ENCODE measurements at places on chromosomes 5 and 9.

GRCh38 chr5:120988491-120988890, 524.4 kb downstream of the PRR16 start:
- no peak for DNase-seq

DNA sequence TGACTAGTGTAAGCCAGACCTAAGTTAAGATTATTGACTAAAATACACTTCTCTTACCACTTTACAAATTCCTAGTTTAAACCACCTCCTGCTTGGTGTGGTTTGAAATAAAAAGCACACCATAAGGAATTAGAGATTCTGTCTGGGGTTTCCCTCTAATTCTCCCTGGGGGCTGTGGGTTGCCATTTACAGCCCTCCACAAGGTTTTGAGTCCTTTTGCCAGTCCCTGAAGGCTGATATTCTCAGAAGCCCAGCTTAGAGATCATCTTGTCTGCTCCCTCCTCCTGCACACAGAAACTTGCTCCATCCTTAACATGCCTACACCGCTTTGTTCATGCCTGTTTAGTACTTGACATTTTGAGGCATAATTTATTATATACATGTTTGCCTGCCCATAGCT, 7.2 kb upstream of the LMNB1 start:
- DNase-seq, result no peak

DNA sequence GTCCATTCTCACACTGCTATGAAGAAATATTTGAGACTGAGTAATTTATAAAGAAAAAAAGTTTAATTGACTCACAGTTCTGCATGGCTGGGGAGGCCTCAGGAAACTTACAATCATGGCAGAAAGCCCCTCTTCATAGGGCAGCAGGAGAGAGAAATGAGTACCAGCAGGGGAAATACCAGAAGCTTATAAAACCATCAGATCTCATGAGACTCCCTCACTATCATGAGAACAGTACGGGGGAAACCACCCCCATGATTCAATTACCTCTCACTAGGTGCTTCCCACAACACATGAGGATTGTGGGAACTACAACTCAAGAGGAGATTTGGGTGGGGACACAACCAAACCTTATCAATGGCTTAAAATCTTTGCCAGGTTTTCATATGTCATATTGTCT, 20.3 kb upstream of the TENT4A start:
- DNase-seq, result no peak

- no peak for DNase-seq
These were observed 58.0 kb downstream of the DAP start for GRCh38 chr5:10702911-10703491.

DNA sequence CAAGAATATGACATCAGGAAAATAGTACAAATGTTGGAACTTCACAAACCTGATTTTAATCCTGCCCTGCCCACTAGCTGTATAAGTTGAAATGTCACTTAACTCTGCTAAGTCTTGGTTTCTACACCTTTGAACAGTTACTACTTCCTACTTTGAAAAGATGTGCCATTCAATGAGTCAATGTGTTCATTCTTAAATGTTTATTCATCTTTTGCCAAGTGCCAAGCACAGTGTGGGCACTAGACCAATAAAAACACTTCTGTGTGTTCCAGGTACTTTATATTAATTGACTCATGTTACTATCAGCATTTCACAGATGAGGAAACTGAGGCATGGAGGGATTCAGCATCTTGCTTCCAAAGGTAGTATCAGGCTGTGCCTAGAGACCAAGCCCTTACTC, 12.8 kb downstream of the PDCL start:
- no peak for DNase-seq

DNA sequence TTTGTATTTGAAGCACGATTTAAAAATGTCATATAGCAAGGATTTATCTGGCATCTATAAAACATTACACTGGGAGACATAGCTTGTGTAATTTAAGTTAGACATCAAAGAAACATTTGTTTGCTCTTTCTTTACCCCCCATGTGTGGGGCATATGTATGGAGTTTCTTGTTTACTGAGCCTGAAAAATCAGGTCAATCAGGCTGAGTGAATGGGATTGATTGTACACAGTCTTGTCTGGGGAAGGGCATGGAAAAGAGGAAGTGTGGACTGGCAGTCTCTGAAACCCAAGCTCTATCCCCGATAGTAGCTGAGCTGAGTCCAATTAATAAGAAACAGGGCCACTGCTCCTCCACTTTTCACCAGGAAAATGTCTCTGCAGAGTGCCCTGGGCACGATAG, 49.4 kb downstream of the SLC46A2 start:
- no peak for DNase-seq

DNA sequence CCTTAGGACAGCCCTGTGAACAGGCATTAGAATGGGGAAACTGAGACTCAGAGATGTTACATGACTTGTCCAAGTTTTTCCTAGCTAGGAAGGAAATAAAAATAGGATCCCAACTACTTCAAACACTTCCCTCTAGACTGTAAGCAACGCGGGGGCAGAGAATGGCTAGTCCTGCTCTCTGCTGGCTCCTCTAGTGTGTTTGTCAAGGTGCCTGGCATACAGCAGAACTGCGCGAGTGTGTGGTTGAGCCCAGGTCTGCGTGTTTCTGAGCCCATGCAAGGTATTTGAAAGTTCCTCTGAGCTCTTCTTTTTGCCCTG, 152.5 kb downstream of the MACROH2A1 start:
- DNase-seq, result no peak

DNA sequence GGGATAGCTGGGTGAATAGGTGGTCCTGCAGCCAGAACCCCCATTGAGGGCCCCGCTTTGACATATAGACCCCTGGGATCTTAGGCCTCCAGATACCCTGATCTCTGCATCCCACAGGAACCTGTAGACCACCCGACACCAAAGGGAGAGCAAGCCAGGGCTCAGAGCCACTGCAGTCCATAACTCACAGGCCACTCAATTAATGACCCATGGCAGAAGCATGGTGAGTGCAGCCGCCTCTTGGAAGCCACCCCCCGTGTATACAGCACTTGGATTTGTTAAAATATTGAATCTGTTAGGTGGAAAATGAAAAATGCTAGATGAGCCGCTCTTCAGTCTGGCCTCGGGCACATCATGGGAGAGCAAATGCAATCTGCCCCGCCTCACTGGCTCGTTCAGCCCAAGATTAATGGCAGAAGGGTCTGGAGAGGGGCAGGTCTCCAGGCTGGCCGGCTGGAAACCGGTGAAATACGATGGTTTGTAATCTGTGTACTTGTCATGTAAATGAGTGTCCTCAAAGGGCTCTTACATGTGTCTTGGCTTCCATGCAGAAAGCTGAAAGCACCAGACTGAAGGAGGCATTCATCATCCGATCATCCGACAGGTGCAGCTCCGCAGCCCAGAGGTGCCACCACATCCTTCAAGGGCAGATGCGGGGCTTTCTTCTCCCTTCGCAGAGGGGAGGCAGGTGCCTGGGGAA, 111.3 kb downstream of the OLFM1 start:
- no peak for DNase-seq

- no peak for DNase-seq
These were observed 335.3 kb downstream of the KDM4C start for GRCh38 chr9:7093040-7093439.

- no peak for DNase-seq
These were observed 122.7 kb downstream of the ST8SIA4 start for GRCh38 chr5:100780376-100780870.

DNA sequence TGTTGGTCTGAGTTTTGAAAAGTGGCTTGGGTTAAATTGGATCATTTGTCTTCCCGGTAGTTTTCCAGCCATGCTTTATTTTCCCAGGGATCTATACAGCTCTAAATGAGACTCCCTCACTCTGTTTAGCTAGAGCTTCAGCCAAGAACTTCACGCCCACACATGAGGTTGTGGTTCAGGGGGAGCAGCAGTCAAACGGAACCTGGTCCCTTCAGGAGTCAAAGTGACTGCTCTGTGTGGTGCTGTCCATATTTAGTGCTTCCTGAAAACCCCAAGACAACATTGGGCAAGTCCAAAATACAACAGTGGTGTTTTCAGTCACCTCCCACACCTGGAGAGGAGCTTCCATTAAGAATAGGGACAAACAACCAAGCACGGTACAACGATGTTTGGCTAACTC, 90.5 kb downstream of the ANKH start:
- no peak for DNase-seq

GRCh38 chr5:59437176-59437575, 456.4 kb downstream of the PDE4D start:
- no peak for DNase-seq

DNA sequence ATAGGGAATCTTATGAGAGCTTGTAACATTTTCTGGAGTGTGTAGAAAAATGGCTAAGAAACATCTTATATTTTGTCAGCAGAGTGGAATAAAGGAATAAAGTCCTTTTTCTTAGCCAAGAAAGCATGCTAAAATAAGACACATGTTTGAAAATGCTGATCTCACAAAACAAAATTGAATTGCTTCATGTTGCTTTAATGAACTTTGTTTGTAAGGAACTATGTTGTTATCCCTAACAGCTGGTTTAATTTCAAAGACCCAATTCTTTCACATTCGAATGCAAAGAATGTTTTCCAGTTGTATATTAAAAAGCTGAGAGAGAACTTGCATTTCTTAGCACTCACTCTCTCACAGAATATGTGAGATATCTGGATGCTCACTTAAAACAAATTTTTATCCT, 107.6 kb downstream of the MUSK start:
- no peak for DNase-seq

GRCh38 chr5:130529511-130530485, 625.5 kb downstream of the CHSY3 start:
- DNase-seq, result no peak

GRCh38 chr9:21856301-21857094, 54.1 kb downstream of the MTAP start:
- DNase-seq, result no peak

GRCh38 chr5:81554647-81555046, 160.7 kb upstream of the ACOT12 start:
- no peak for DNase-seq

DNA sequence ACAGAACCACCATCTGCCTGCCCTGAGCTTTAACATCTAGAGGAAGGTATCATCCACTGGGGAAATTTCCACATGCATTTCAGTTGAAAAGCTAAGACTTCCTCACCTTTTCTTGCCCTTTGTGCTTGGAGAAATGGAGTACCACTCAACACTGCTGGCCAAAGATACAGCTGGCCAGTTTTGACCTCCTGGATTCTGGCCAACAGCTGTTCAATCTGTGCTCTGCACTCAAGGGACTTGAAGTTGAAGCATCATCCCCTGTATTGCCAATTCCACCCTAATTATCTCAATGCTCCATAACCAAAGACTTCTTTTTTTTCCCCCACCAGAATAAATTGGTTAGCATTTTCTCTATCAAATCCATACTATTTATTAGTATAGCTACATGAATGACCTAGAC, 70.4 kb upstream of the PRDM9 start:
- no peak for DNase-seq

GRCh38 chr9:38437193-38437823, 13.1 kb upstream of the IGFBPL1 start:
- DNase-seq, result peak; percentile 26

DNA sequence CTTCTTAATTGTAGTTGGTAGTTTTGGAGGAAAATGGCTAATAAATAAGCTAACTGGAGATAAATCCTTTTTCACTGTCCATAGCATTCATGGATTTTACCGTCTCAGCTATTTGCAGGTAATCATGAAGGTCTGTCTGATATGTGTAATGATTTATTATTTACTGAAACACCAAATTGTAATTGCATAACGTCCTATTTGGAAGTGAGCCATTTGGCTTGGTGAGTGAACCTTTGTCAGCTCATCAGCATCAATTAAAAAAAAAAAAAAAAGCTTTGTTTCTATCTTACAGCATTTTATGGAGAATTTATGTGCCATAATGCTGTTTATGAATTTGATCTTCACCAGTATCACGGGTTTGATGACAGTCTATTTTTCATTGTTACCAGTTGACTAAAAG, 20.2 kb downstream of the RECK start:
- no peak for DNase-seq

- no peak for DNase-seq
These were observed 33.5 kb downstream of the ALDH1A1 start for GRCh38 chr9:72919246-72919945.

DNA sequence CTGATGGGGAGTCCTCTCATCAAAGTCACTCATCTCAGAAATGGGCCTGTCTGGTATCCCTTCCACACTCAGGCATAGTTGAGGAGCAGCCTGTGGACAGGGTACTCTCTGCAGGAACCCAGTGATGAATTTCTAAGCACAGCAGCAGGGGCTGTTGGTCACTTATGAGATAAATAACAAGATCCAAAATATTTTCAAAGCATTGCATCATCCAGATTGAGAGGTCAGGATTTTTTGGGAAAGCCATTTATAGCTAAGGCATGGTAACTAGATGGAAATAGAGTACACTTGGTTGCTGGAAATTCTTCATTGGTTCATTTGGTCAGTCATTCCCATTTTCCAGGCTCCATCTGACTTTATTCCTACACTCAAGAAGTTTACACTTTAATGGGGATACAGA, 246.8 kb upstream of the RAI14 start:
- no peak for DNase-seq

GRCh38 chr5:121668635-121669034, 183.0 kb upstream of the FTMT start:
- no peak for DNase-seq

GRCh38 chr5:112929336-112930081, 7.5 kb upstream of the REEP5 start:
- DNase-seq, result no peak

GRCh38 chr5:109482748-109483147, 73.0 kb upstream of the PJA2 start:
- no peak for DNase-seq

DNA sequence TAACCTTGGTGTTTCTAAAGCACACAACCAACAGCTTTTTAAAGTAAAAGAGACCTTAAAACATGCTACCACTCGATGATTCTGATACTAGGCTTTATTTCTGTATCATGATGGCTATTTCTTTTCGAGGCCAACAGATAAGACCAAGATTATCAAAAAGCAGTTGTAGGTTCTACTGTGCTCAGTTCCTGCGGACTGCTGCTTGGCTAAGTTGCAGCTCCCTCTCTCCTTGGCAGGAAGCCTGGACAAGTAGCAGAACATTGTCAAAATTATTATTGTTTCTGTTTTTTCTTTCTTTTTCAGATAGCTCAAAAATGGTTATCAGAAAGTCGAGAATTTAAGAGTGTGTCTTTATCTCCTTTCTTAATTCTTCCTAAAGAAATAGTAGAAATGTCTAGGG, 607.6 kb downstream of the PTPRD start:
- DNase-seq, result no peak

GRCh38 chr5:126972062-126972895, 58.1 kb downstream of the MARCHF3 start:
- no peak for DNase-seq

DNA sequence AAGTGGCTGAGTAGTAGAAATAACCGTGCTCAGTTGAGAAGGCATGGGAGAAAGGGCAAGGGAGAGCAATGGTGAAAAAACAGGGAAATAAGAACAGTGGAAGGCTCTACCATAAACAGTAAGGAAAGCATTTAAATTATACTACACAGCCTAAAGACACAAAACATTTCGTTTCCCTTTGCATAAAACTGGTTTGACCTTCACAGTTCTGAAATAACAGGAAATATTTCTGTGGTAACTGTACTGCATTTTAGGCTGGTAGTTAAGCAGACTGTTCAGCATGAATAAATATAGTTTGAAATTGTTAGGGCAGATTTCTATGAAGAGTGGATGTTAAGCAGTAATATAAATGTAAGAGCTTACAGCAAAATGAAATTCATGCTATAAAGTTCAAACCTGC, 147.5 kb downstream of the CSNK1G3 start:
- no peak for DNase-seq

- DNase-seq, result no peak
These were observed 256.9 kb upstream of the RASA1 start for GRCh38 chr5:87010736-87011135.
